ENCODE measurements at places on chromosomes 5 and 9.

DNA sequence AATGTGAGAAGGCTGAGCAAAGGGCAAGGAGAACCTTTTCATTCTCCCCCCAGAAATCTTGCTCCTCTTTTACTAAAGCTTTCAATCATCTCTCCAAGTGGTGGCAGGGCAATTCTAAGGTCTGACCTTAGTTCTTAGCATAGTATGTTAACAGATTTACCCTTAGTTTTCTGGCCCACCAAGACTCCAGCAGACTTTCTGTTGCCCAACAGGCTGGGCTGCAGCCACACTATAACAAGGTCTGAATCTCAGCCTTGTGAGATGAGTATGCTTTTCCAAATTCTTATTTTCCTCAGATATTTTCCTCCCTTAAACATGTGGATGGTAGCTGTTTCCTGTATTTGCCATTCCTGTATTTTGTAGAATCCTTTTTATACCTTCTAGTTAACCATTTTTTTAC lies 69.5 kb downstream of the NIPBL start:
- DNase-seq, result no peak

- no peak for DNase-seq
Observed at GRCh38 chr9:131237291-131237690, 39.0 kb downstream of the FAM78A start.

GRCh38 chr9:133813749-133814585 lies 75.8 kb upstream of the SARDH start:
- DNase-seq, result no peak

DNA sequence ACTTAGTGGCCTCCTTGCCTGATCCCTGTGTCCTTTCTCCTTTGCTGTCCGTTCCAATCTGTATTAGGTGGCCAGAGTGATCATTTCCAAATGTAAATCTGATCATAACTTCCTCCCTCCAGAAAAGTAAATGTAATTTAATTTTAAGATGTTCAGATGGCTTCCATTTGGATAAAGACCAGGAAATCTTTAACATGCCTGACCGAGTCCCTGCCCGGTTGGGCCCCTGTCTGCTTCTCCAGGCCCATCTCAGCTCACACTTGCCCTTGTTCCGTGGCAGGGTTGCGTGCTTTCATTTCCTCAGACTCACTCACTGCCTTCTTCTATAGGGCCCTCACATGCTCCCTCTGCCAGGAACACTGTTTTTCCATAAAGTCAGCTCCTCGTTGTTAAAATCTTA lies 7.6 kb downstream of the MAP3K1 start:
- no peak for DNase-seq

DNA sequence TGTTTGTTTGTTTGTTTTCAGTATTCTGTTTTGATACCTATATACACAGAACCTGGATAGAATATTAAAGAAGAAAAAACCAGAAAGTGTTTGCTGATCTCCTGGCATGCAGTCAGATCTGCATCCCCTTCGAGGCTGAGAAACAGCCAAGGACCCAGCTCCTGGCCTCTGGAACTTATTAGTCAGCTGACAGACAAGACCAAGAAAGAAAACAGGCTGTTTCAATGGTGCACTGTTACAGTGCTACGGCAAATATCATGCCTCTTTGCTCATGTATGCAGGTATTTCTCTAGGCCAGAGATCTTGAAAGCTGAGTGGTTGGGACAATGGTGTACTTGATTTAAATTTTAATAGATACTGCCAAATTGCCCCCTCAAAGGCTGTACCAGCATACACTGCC lies 95.0 kb downstream of the C5orf15 start:
- no peak for DNase-seq

DNA sequence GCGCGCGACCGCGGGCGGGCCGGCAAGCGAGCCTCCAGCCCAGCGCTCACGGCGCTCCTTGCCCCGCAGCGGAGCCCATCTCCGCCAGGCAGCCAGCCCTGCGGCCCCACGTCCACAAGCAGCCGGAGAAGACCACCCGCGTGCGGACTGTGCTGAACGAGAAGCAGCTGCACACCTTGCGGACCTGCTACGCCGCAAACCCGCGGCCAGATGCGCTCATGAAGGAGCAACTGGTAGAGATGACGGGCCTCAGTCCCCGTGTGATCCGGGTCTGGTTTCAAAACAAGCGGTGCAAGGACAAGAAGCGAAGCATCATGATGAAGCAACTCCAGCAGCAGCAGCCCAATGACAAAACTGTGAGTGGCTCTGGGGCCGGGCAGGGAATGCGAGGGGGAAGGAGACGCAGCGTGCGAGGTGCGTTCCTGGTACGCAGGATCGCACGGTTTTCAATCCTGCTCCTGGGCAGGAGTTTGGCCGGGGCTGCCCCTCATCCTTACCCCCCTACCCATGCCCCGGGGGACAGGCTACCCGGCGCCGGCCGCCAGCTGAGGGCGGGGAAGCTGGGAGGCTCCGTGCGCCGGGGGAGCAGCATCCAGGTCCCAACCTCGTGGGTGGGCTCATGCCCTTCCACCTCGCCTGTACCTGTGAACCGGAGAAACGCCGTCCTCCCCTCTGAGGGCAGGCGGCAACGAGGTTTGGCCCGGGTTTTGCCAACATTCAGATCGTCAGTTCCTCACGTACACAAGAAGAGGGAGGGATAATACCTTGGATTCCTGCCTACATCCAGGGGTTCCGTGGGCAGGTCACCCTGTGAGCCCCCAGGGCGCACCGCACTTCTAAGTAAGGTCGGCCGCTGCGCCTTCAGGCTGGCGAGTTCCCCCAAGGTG lies 6.6 kb downstream of the ISL1 start:
- DNase-seq, result no peak

All from pulmonary artery endothelial cell (primary cell).